Stimulated activated CD8-positive, alpha-beta memory T cell treated with anti-CD3 and anti-CD28 coated beads, Interleukin-12 subunit alpha, Interleukin-12 subunit beta, amount 100 ng/mL, for 4 hours (primary cell): ENCODE measurements at places on chromosomes 6 and 20.
A peak's percentile ranks its signal among the peaks of the same experiment; 100 is the strongest.

- DNase-seq: no peak
Observed at GRCh38 chr6:112951829-112952228, 604.7 kb downstream of the RFPL4B start.

DNA sequence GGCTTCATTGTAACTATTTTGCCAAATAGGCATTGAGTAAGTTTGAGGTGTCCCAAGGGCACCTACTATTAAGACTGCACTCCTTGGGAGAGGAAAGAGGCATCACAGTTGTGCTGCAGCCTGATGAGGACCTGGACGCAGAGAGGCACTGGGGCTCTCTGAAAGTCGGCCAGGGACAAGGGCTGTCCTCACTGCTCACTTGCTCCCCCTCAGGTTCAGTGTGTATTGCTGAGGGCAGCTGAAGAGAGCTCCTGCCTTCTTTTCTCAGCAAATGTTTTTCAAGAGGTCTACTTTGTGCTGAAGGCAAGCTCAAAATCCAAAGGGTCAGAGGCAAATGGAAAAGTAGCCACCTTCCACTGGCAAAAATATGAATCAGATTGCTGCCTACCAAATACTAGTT is 331.8 kb downstream of the RIMS1 start:
- no peak for DNase-seq

GRCh38 chr6:109083657-109084056 is 11.0 kb downstream of the SESN1 start:
- DNase-seq: no peak

DNA sequence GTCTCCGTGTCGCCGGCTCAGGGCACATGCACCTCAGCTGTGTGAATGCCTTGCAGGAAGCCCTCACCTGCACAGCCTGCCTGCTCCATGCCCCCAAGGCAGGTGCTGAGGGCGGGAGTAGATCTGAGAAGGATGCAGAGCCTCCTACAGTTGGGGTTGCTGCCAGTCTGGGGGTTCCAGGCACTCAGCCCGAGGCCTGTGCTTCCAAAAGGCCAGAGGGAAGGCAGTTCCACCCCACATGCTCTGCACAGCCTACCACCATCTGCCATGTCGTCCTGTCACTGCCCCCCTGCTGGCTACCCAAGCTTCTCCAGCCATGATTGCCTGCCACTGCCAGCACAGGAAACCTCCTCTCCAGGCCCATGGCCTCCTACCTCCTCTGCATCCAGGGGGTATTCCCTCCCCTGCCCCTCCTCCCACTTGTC is 19.3 kb downstream of the ACSS1 start:
- DNase-seq: no peak

- no peak for DNase-seq
Observed at GRCh38 chr6:37285861-37286311, 27.9 kb upstream of the TMEM217 start.

DNA sequence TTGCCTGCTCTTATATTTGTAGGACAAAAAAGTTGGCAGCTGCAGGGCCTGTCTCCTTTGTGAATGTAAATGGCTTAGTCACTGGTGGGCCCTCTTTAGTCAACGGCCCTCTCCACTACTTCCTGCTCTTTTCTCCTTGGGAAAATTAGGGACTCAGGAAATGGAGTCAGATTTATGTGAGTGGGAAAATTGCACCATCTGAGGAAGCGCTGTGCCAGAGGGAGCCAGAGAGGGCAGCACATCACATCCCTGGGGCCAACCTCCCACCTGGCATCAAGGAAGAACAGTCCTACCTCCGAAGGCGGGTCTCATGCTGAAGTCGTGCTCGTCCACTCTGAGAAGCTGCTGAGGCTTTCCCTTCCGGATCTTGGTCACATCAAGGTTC is 15.6 kb downstream of the GABRR2 start:
- DNase-seq: no peak

- DNase-seq: no peak
Observed at GRCh38 chr6:139175389-139175948, 40.6 kb downstream of the HECA start.

DNA sequence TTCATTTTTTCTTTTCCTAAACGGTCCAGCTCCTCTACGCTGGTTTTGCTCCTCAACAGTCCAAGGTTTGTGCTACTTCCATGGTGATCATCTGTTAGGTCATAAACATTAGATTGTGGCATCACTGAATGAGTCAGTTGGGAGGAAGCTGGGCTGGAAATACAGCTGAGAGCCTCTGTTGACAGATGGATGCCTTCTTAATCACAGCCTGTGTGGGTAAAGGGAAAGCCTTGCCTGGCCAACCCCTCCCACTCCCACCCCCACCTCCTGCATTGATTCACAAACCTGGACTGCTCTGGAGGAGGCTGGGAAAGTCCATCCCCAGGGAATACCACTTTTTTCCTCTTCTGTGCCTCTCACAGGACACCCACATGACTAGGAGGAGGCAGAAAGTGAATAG is 180.6 kb upstream of the CCN2 start:
- no peak for DNase-seq

GRCh38 chr6:30554962-30555815 is 1.1 kb downstream of the GNL1 start:
- no peak for DNase-seq

DNA sequence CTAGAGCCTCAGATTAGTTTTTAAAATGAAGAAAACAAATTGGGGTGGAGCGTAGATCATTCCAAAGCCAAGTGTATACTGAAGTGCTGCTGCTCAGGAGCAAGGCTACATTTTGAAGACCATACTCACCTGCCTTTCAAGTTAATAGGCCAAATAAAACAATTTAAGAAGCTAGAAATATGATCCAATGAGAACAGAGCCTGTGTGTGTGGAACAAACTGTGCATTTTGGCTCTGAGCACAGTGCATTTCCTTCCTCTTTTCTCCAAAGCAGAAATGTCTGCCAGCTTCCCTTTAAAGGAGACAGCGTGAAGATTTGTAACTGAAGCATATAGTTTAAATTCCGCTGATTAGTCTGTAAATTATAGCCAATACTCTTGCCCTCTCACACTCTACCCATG is 3.2 kb upstream of the IFNGR1 start:
- DNase-seq: no peak

- no peak for DNase-seq
Observed at GRCh38 chr6:71124340-71124739, 164.3 kb upstream of the OGFRL1 start.

- no peak for DNase-seq
Observed at GRCh38 chr6:30497714-30498113, 8.4 kb downstream of the HLA-E start.

- no peak for DNase-seq
Observed at GRCh38 chr6:108294297-108294726, 542 bp upstream of the AFG1L start.

GRCh38 chr20:14451458-14451857 is 114.0 kb upstream of the FLRT3 start:
- DNase-seq: no peak

DNA sequence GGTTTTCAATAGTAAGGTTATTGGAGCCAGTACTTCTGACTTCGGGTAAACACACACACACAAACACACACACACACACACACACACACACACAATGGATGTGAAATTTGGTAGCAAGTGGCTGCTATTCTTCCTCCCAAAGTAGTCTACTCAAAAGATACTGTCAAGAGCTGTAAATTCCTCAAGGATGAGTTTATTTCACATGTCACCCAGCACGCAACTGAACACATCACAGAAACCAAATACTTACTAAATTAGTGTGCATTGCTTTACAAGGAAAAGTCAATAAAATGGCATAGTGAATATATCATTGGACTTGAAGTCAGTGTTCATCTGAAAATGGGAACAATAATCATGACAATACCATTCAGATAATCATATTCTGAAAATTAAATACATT is 32.9 kb downstream of the MMUT start:
- DNase-seq: no peak

- DNase-seq: no peak
Observed at GRCh38 chr6:136763716-136764516, 28.4 kb downstream of the MAP3K5 start.

GRCh38 chr6:153003366-153003690 is 819 bp upstream of the MTRF1L start:
- no peak for DNase-seq

GRCh38 chr6:167093922-167094432 is 28.9 kb upstream of the CCR6 start:
- DNase-seq: peak; percentile 72
